ENCODE measurements at places on chromosomes 11 and 22.
A peak's percentile ranks its signal among the peaks of the same experiment; 100 is the strongest.

GRCh38 chr11:69013009-69013951, at the start of gene MRGPRF:
MRGPRF (minus strand) TSS chr11:69013246; CDS start chr11:69009901, 3,345 bp downstream.
- no peak for DNase-seq

- peak; percentile 79 for DNase-seq
Observed at GRCh38 chr11:12800032-12800671, 125.9 kb downstream of the TEAD1 start.

DNA sequence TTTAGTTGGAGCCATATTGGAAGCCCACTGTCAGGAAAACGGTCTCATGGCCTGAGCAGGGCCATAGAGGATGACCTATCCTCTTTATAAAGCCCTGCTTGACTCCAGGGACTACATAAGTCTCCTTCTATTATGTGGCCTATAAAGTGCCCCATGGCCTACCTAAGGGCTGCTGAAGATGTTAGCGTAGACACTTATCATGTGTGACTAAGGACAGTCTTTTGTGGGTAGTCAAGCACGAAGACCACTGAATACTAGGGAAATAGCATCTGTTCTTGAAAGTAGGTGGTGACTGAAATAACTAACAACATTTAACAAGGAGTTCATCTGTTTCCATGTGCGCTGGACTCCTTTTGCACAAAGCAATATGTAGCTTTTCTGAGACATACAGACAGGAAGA, 117.1 kb downstream of the SWAP70 start:
- DNase-seq, result no peak

- DNase-seq, result no peak
Observed at GRCh38 chr22:46074771-46075551, 75.4 kb upstream of the PPARA start.

DNA sequence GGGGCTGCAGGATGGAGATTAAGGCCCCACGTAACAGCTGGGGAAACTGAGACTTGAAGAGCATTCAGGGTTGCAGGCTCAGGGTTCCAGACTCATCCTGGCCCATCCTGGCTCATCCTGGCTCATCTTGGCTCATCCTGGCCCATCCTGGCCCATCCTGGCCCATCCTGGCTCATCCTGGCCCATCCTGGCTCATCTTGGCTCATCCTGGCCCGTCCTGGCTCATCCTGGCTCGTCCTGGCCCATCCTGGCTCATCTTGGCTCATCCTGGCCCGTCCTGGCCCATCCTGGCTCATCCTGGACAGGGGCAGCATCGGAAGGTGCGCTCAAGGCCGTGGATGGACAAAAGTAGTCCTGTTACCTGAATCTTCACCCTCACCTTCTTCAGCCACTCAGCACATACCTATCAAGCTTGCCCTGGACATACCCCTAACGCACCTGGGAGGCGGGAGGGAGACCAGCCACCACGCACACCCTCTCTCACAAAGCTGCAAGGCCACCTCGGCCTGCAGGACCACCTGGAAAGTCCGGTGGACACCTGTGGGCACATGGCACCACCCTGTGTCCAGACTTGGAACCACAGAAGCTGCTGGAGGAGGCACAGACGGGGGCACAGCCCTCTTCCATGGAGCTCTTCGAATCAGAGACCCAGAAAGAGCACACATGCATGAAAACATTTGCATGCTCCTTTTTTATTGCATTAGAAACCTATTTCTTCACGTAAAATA, 20.3 kb upstream of the NLRP6 start:
- no peak for DNase-seq

GRCh38 chr11:46018651-46019050, 96.2 kb downstream of the LARGE2 start:
- no peak for DNase-seq

- DNase-seq, result no peak
Observed at GRCh38 chr11:110859240-110859840, 147.1 kb upstream of the ARHGAP20 start.

DNA sequence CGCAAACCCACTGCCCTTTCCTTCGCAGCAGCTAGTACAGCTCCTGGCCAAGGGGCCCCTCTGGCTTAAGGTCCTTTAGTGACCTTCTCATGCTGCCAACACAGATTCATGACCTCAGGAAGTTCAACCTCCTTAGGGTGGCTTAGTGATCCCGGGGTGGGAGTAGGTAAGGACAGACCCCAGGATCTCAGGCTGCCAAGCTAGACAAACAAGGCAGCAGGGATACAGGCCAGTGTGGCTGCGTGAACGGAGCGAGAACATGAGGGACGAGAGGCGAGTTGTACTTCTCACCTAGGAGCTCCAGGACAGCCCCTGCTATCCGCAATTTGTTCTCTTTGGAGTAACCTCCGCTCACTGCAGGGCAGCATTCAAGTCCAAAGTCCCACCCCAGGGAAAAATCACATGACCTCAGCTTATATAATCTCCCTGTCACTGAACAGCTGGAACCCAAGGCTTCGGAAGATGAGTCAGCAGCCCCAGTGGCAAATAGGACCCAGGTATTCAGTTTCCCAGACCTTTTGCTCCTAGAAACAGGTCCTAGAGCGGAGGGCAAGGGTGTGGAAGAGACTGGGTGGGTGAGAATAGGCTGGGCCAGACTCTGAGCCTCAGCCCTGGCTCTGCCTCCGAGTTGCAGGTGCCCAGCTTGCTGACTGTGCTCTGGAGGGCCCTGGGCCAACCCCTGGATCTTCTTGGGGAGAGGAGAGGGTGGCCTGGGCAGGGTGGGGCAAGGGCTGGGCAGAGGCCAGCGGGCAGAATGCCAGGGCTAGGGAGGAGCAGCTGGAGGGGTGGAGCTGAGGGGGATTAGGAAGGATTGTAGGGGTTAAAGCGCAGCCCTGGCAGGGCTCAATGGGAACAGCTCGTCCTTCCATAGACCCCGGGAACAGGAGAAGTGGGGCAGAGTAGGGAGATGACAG, 13.1 kb downstream of the USP2 start:
- no peak for DNase-seq

DNA sequence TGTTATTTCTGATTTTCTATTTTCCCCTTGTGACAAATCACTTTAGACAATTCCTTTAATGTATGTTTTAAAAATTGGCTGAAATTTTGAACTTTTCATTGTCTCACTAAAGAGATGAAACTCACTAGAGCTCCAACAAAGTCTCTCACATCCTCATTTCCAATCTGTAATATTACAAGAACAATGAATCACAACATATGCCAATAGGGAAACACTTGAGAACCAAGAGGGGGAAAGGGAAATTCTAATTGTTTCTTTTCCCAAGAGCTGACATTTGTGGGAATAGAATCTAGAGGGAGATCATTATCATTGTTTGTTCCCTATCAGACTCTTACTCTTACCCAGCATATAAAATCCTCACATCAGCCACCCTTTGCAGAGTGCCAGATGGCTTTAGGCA, 28.2 kb downstream of the OR10D3 start:
- DNase-seq, result no peak

DNA sequence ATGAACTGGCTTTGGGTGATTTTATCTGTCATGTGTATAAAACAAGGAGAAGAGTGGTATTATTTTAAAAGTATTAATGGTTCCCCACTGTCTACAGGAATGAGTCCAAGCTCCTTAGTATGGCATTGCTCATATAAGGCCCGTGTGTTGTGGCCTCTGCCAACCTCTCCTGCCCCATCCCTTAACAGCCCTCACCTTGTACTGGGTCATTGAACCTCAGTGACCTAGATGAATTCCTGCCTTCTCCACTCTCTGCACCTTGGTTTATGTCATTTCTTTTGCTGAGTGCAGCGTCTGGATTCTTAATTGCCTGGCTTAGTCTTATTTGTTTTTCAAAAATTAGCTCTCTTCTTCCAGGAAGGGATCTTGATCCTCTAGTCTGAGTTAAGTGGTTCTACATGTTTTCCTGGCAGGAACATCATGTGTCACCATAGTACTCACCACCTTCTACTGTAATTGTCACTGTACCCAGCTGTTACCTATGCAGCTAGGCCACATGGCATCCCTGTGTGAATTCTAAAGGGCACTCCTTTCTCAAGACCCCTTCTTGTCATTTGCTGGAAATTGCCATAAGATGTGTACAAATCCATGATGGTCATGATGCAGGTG, 36.2 kb upstream of the POGLUT3 start:
- no peak for DNase-seq

- no peak for DNase-seq
Observed at GRCh38 chr11:110473706-110474105, 44.0 kb downstream of the FDX1 start.

DNA sequence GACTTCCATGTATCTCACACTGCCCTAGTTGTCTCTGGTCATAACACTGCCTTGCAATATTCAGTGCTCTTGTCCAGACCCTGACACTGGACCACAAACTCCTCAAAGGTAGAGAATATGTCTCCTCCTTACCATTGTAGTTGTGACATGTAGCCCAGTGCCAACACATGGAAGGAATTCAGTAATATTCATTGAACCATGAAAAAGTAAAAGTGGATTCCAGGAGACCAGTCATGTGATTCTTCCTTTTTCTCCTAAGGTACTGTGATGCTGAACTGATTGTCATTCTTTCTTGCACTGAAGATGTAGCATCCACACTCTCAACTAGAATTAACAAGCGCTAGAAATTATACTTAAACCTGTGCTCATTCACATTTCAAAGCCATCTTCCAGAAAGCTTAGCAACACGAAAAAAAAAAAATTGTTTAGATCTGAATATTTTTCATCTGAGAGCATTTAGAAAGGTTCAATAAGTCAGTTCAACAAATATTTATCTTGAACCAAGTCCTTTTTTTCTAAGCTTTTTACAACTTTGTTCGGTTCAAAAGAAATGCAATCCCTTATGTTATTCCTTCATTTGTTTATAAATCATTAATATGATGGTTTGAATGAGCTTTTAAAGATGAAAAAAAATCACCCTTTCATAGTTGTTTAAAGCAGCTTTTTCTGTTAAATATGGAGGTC, 224.7 kb upstream of the BLID start:
- DNase-seq, result no peak

GRCh38 chr11:104003491-104003890, 32.9 kb upstream of the DDI1 start:
- DNase-seq, result no peak

DNA sequence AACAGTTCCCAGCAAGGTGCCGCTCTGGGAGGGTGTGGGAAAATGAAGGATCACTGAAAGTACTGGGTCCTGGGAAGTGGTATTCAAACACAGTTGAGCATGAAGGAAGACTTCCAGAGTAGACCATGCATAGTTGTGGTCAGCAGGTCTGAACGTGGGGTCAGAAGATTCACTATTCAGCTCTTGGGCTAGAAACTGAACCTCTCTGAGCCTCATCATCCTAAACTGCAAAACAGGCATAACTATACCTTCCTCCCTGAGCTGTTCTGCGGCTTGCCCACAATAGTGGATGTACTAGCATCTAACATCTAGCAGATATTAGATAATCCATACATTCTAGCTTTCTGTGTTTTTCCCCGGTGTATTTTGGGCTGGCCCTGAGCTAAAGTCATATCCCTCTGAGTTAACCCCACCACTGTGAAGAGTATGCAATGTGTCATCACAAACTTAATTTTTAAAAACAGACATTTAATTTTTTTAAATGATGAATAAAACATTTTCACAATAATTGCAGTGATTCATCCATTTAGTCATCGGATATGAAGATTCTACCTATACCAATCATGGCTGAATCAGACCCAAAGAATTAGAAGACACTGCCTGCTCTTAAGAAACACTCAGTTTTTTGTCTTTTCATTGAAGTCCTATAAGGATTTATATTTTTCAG, 179.1 kb downstream of the BLID start:
- DNase-seq, result no peak

GRCh38 chr22:46763051-46763705, 728 bp downstream of the TBC1D22A start:
- DNase-seq, result no peak

DNA sequence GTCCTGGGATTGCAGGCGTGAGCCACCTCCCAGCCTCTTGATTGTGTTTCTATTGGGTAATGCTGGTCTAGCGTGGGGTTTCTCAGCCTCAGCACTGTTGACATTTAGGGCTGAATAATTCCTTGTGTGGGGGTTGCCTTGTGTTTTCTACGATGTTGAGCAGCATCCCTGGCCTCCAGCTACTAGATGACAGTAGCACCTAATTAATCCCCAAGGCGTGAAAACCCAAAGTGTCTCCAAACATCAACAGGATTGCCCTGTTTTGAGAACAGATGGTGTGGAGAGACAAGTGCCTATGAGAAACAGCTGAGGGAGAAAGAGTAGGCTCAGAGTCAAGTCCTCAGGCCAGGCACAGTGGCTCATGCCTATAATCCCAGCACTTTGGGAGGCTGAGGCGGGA, 67.2 kb downstream of the SGSM1 start:
- DNase-seq, result no peak

- DNase-seq, result no peak
Observed at GRCh38 chr11:78351979-78352841, 65.4 kb downstream of the GAB2 start.

DNA sequence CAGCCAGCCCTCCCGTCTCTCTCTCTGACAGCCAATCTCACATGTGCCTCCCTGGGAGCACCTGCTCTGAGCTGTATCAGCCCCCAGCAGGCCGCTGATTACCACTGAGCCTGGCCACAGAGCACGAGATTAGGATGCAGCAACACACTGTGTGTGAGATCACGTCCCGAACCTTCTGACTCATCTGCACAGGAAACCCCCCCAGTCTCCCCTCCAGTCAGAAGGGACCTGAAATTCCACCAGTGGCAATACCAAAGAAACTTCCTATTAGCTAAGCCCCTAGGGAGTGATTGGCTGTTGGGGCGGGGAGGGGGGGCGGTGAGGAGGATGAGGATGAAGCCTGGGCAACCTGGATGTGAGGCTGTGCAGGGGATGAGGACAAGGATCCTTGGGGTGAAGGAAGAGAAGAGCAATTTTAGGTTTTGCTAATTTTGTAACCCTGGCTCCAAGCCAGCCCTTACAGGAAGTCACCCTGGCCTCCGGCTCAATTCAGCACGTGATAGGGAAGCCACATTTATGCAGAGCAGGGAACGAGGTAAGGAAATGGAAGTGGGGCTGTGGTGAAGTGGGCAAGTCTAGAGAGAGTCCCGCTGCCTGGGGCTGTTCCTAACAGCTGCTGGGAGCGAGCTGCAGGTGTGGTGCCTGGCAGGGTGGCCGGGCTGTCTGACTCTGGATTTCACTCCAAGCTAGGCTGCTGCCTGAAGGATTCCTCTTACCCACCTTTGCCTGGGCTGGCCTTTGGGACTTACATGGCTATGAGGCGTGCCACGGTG, 1.9 kb downstream of the SLC43A3 start:
- DNase-seq, result no peak

DNA sequence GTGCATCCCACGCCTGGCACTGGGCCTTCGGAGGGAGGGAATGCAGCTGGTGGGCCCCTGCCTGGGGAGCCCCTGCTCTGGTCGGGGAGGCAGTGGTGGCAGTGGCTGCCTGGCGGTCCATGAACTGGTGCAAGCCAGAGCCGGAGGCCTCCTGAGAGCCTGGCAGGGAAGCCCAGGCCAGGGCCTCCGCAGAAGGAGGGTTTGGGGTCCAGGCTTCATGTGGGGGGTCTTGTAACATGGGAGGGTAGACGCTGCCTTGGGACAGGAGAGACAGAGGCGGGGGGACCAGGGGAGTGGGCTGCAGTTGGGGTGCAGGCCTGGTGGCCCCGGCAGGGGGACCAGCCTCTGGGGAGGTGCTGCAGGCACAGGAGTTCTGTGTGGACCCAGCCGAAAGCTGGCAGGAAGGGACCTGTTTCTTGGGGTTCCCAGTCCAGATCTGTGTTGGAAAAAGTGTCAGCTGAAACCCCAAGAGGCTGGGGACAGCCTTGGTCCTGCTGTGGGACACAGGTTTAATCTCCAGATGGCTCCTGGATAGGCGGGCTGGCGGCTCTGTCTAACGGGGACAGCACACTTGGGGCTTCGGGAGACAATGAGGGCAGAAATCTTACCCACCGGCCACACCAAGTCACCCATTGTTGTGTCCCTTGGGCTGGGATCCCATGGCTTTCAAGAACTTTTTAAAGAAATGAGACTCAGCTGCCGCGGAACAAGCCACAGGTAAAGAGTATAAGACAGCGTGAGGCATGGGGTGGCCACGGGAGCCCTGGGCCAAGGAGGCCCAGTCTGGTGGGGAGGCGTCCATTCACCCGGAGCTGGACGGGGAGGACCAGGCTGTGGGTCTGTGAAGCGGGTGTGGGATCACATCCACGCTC, 73.5 kb downstream of the KCNQ1 start:
- DNase-seq, result no peak
